ENCODE measurements at places on chromosomes 2 and 18.

DNA sequence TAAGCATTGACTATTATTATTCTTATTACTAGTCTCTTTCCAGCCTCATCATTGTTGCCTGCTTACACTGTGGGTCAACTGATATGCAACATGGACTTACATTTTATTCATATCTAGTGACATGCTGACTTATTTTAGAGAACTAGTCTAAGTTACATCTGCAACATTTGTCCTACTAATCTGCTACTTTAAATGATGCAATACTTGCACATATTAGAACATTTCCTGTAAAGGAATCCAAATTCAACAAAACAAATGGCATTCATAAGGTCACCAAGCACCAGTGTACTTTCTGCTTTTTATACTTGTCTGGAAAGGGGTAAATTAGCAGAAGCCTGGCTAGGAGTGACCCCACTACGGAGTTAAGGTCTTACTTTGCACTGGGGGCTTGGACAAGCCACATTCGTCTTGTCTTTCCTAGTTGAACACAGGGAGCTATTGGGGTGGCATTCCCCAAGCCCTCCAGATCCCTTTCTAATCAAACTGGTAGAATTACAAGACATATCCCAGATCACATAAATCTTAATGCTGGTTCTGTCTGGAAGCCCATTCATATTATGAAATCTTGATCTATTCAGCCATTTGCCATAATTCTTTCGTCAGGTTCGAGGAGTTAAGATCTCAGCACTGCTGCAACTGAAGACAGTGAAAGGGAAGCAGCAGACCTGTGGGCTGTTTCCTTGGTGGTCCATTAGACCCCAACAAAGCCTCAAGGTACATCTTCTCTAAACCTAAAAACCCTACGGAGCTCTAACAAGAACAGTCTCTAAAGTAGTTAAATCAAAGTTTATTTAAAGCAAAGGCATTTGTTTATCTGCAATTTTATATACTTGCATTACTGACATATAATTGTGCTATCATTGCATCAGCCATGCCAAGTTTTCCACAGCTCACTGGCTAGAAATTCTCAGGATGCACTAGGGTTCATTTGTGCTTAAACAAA lies 49.9 kb upstream of the RTN4 start:
- DNase-seq: no peak

- no peak for DNase-seq
Observed at GRCh38 chr2:135238651-135239050, 186.6 kb downstream of the RAB3GAP1 start.

DNA sequence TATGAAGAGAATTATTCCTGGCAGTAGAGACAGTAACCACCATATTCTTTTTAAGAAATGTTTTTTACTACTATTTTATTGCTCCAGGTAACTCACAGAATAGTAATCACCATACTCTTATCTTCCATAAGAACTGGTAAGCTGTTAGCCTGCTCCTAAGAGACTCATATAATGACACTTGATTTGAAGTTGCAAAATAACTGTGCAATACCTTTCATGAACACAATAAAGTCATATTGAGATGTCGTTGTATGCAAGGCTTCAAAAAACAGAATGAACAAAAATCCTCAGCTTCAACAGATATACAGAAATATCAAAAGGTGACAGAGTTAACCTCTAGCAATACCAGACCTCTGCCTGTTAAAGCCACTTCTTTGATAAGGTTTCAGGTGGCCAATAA lies 360.1 kb downstream of the NBAS start:
- no peak for DNase-seq

DNA sequence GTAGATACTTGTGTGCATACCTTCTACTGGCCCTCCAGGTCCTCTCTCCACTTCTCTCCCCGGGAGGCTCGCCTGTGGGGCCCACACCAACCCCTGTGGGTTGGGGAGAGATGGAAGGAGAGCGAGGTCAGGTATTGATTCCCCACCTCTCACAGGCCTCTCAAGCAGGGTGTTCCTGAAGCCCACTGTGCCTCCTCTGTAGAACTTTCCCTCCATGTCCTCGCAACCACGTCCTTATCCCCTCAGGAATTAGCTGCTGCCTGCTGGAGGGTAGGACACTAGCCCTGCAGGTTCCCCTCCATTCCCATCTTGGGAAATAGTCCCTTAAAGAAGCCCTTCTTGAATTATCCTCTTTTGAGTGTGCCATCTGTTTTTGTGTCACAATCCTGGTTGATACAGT lies 38.9 kb upstream of the KLF11 start:
- no peak for DNase-seq

DNA sequence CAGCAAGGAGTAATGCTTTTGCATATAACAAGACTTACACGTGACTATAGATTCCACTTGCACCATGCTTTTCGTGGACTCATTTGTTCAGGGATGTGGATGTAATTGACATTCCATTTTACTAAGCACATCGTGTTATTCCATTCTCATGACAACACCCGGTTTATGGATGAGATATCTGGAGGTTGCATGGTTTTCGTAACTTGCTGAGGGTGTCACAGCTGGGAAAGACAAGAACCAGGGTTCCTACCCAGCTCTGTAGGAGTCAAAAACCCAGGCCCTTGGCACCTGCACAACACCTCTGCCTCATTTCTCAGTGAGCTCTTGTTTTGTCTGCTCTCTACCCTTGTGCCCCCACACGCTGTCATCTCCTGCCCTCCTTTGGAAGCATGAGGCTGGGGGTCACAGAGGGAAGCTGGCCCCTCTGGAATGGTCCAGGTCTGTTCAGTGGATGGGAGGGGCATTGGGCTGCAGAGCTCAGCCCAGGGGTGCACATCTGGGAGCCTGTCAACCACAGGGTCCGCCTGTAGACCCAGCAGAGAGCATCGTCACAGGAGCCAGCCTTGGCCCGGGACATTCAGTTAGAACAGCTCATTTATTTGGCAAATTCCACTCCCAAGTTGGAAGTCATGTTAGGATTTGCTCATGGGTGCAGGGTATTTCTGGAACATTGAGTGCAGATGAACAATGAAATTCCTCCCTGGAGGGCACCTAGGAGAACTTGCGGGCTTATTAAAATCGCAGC lies 120.1 kb upstream of the TWIST2 start:
- peak; percentile 42 for DNase-seq

DNA sequence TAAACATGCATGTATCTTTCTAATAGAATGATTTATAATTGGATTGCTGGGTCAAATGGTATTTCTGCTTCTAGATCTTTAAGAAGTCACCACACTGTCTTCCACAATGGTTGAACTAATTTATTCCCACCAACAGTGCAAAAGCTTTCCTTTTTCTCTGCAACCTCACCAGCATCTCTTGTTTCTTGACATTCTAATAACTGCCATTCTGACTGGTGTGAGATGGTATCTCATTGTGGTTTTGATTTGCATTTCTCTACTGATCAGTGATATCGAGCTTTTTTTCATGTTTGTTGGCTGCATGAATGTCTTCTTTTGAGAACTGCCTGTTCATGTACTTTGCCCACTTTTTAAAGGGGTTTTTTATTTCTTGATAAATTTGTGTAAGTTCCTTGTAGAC lies 182.5 kb downstream of the ANKRD44 start:
- DNase-seq: no peak

- no peak for DNase-seq
Observed at GRCh38 chr2:26816893-26817292, 31.0 kb downstream of the CENPA start.

DNA sequence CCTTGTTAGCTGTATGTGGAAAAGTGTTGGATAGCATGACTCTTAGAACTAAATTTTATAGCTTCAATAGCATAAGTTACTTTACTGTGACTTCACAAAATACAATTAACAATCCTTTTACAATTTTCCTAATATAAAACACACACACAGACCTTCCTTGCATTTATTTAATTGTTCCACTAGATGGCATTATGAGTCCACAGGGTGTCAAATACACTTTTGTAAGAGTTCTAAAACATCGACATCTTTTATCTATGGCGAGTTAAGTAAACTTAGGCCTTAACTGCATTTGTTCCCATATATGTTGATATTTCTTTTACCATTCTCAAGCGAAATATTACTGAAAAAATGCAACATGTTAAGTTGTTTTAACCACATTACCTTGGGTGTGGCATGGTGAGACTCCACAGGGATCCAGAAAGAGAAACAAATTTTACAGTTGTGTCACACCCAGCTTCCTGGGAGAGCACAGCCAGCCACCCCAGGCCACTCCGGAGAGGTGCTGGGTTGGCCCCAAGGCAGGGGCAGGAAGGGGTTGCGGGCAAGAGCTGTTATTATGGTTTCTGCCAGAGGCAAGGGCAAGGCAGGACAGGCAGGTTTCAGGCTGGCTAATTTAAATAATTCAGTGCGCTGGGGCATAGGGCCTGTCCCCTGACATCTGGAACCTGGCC lies 312.4 kb upstream of the MC4R start:
- DNase-seq: no peak

DNA sequence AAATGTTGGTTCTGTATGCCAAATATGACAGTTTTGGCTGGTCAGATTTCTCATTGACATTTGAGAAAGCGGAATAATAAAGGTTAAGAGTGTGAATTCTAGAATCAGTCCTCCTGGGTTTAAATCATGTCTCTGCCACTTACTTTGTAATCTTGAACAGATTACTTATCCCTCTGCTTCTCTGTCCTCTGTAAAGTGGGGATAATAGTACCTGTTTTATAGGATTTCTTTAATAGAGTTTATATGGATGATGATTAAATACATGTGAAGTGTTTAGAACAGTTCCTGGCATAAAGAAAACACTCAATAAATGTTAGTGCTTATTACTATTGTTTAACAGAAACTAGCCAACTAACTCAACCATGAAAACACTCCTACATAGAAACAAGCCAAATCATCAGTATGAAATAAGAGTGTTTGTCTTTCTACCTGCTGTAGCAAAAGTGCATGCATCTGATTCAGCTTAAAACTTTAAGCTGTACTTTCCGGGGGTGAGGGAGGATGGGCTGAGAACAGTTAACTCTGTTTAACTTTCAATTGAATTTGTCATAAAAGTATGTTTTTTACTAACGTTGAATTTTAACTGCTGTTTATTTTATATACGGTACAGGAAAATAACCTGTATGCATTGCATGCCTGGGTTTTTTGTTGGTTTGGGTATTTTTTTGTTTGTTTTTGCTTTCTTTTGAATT lies 6.8 kb downstream of the HTR2B start:
- DNase-seq: no peak

- DNase-seq: no peak
Observed at GRCh38 chr2:119649364-119649917, 29.6 kb upstream of the TMEM177 start.

GRCh38 chr18:38576349-38576748 lies 1010.8 kb upstream of the CELF4 start:
- no peak for DNase-seq

DNA sequence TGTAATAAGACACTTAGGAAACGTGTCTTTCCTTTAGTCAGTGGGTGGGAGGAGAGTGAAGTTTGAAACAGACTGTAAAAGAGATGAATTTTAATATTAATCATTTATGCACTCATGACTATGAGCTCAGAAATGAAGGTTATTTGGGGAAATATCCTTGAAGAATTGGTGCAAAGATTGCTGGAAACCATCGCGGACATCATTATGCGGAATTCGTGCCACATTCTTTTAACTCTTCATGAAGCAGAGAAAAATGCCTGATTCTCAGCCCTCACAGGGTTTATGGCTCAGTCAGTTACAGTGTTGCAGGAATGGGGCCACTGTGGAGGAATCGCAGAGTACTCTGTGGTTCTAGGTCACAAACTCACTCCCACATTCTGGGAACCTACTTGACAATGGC lies 109.7 kb downstream of the RGPD3 start:
- no peak for DNase-seq

GRCh38 chr2:191025135-191025534 lies 11.2 kb upstream of the STAT1 start:
- DNase-seq: no peak

- DNase-seq: peak; percentile 20
Observed at GRCh38 chr2:174878537-174879147, 114.4 kb upstream of the CHRNA1 start.

GRCh38 chr2:99238599-99238998 lies 16.9 kb downstream of the LYG2 start:
- no peak for DNase-seq

- DNase-seq: no peak
Observed at GRCh38 chr2:156470975-156471583, 34.9 kb downstream of the GPD2 start.

- DNase-seq: peak; percentile 64
Observed at GRCh38 chr2:203706403-203706802, at the start of gene CD28. Gene CD28, plus strand, starts transcription at chr2:203706639. Its CDS starts 58 bp downstream, at chr2:203706697.

DNA sequence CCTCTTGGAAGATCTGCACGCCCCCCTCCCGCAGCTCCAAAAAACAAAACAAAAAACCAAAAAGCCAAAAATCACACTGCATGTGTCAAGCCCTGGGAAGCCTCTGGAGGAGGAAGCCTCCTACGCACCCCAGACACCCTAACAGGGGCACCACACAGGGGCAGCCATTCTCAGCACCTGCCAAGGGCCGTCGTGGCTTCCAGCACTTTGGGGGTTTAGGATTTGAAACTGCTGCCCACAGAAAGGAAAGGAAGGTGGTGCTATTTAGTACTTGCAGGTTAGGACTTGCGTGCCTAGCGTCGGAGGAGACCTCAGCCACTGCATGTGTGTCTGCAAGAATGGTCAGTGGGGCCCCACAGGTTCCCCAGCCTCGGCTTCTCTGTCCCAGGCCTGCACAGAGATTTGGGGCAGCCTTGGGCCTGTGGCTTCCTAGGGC lies 419 bp upstream of the GPR55 start:
- DNase-seq: no peak

GRCh38 chr2:11348209-11348749 lies 3.8 kb upstream of the ROCK2 start:
- peak; percentile 58 for DNase-seq

- DNase-seq: no peak
Observed at GRCh38 chr2:66440708-66441497, 6.0 kb downstream of the MEIS1 start.

DNA sequence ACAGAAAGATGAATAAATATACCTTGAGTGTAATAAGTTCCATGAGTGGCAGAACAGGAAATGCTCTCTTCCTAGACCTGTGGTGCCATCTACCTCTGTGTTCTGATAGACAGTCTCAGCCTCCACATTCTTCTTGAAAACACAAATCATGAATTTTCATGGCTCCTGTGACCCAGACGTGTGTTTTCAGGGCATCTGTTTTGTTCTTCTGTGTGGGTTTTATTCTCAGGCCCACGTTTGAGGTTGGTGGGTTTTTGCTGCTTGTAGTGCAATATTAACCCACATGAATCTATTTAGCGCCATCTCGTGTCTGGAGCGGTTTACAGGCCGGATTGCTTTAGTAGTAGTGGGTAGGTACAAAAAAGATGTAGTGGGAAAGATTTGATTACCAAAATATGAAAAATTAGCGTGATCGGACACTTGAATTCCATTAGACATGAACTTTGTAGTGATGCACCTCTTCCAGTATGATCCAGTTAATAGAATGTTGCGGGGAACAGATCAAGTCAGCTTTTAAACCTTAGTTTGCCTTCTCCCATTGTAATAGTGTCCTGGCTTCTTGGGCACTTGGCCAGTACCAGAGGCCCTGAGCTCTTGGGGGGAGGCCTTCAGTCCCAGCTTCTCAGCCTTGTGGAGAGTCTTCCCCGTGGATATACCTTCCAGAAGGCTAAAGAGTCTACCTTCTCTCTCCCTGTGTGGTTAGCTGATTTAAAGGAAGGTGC lies 256.5 kb downstream of the TPGS2 start:
- DNase-seq: peak; percentile 47

Measured in mucosa of gallbladder (tissue), 1 donor.